ENCODE measurements at places on chromosomes 7 and 10.

GRCh38 chr10:73863039-73863817 is 11.1 kb downstream of the CAMK2G start:
- DNase-seq, result no peak

- no peak for DNase-seq
Measured at GRCh38 chr7:2282185-2282751, 32.0 kb downstream of the SNX8 start.

- DNase-seq, result no peak
Measured at GRCh38 chr7:83677180-83677866, 28.4 kb upstream of the SEMA3E start.

- DNase-seq, result no peak
Measured at GRCh38 chr7:98467570-98468312, 66.9 kb upstream of the BAIAP2L1 start.

GRCh38 chr7:81573128-81573527 is 196.7 kb downstream of the HGF start:
- DNase-seq, result no peak

DNA sequence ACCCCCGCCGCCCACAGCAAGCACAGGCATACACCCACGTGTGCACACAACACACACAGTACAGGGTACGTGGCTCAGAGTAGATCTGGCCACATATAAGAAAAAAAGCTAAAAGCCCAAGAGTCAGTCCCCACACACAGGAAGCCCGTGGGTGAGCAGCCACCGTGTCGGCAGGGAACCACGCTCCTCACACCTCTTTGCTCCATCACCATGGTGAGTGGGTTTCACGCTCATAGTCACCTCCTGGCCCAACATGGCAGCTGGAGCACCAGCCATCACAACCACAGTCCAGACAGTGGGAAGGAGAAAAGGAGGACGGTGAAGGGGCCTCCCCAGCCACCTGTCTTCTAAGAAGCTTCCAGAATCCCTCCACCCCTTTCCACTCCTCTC is 76.0 kb upstream of the PDGFA start:
- no peak for DNase-seq

DNA sequence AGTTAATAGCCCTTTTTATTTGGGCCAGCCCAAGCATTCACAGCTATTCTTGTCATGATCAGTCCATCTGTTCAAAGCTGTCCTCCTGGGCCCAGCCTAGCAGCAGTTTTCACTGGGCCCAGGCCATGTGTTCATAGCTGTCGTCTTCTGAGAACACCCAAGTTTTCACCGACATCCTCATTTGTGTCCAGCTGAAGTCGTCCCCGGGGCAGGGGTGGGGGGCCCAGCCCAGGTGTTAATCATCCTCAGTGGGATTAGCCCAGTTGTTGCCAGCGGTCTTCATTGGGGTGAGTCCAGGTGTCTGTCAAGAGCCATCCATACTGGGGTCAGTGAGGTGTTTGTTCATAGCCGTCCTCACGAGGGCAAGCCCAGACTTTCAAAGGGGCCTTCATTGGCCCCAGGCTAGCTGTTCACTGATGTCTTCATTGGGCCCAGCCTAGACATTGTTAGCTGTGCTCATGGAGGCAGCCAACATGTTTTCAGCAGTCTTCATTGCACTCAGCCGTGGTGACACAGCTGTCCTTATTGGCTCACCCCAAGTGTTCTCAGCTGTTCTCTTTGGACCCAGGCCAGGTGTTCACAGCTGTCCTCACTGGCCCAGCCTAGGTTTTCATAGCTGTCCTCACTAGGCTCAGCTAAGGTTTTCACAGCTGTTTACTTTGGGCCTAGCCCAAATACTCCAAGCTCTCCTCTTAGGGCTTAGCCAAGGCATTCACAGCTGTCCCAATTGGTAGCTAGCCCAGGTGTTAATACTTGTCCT is 10.0 kb downstream of the FRG2B start:
- DNase-seq, result no peak

Data from stimulated activated CD4-positive, alpha-beta T cell treated with anti-CD3 and anti-CD28 coated beads, TNF-alpha, amount 100 ng/mL, for 1 hour (primary cell).